Occipital lobe (tissue), 3 donors: ENCODE measurements at places on chromosomes 3 and 15. TPM values are rescaled to one million over a fixed set of nuclear protein-coding genes. Genes with fewer than 3 reads are reported as not detected.

P3H2 gene
- 2.8 TPM for total RNA-seq

GMPS gene
- total RNA-seq = 50.2 TPM

NANOGP8 gene
- not detected for total RNA-seq

EFCAB12 gene
- total RNA-seq = 0.16 TPM

DNA sequence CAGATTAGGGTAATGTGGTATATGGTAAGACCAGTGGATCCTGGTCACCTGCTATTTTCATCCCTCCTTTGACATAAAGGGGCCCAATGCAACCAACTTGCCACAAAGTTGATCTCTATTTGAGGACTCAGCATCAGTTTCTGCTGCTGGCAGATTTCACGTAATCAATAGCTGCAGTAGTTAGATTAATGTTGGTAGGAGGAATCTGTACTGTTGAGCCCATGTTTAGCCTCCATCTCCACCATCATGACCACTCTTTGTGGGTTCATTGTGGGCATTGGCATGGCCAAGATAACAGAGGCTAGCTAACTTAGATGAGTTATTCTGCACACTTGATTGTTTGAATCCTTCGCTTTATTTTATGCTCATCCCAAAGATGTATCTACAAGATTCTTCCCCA is 29.9 kb downstream of the CGGBP1 start:
- no peak for DNase-seq

- no peak for DNase-seq
Measured at GRCh38 chr3:110984456-110985250, 87.0 kb upstream of the NECTIN3 start.

DNA sequence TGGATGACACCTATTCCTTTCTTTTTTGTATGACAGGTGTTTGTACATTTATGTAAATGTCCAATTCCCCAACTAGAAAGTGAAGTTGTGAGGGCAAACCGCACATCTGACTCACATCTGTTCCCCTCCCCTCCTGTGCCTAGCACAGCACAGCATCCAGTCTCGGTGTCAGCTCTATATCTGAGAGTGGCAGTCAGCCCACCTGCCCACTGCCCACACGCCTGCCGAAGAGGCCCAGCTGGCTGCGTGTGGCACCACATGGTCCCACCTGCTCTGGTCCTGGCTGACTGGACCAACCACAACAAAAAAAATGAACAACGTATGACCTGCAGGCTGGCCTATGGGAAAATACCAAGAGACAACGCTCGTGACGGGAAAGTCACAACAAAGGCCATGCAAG is 62.8 kb downstream of the XXYLT1 start:
- DNase-seq = no peak

- no peak for DNase-seq
Measured at GRCh38 chr15:80584561-80584964, 110.5 kb upstream of the ABHD17C start.

ACP3 gene
- total RNA-seq = 1.2 TPM

- DNase-seq = no peak
Measured at GRCh38 chr3:136819731-136820679, 1.1 kb downstream of the SLC35G2 start.

SSR3 gene
- 101 TPM for total RNA-seq

- no peak for DNase-seq
Measured at GRCh38 chr15:60362321-60363086, 35.3 kb downstream of the ANXA2 start.

STARD9 gene
- total RNA-seq = 5.1 TPM

DNA sequence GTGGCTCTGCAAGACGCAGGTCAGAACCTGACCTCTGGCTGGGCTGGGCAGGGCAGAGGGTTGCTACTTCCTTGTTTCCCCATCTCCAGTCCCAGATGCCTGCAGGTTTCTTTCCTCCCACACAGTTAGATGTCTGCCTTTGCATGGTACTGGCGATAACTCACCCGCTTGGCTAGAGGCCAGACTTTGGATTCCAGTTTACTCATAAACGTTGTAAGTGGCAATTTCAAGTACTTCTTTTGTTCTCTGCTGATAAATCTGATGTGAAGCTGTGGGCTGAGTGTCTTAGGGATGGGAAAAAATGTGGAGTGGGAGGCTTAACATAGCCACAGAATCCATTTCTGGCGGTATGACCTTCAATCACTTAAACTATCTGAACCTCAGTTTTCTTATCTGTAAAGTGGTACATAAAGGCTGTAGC is 194.2 kb downstream of the EBLN2 start:
- peak; percentile 42 for DNase-seq

DNA sequence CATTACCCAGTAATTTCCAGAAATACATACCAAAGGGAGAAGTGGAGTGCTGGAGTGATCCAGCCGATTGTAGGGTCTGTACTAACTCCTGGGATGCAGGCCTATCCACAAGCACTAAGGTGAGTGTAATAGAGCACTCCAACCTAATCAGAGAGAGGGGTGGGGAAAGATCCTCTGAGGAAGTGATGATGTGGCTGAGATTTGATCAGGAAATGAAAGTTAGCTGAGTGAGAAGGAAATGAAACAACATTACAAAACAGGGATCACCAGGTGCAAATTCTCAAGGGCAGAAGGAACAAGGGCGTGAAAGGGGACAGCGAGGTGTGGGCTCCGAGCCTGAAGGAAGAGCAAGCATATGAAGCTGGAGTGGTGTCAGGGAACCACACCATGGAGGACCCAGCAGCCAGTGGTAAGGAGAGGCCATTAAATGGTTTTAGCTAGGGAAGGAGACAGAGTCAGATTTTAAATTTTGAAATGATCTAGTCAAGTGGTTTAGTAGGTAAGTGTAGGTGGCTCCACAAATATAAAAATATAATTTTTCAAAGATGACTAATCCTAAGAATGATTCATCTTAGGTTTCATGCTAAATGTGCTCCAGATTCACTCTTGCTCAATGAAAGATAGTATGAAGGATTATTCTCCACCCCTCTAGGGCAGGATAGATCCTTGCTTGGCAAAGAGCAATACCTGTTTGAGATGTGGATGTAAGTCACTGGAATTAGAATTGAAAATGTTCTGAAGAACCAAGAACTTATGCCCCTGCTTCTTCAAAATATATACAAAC is 348.7 kb downstream of the TBL1XR1 start:
- no peak for DNase-seq

DNA sequence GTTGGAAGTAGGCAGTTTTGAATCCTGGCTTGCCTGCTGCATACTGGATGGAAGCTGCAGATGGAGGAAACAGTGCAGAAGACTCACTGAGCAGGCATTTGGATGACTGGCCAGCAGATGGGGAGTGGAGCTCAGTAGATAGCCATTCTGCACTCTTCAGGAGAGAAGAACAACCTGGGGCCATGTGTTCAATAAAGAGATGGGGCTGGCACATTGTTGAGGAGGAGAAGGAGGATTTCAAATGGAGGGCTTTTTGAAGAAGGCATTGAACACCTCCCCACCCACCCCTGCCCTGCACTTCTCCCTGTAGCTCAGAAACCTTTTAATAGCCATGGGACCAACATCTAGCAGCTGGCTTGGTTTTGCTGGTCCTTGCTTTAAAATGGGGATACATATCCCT is 109.8 kb downstream of the CACNA1D start:
- DNase-seq = no peak

PTH1R gene
- 2.3 TPM for total RNA-seq

DNA sequence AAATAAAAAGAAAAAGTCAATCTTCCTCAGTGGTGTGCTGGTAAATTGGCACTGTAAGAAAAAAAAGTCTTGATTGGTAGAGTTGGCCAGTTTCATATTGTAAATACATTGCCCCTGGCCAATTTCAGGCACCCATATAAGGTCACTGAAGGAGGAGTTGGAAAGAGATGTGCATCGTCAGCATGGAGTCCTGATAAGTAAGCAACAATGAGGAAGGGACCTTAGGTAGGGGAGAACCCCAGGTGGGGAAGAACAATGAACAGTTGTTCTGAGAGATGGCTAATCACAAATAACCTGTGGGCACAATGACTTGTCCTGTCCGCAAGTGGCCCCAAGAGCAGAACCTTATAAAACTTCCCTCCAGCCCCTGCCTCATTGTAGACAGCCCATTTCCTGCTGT is 8.6 kb upstream of the CYP8B1 start:
- no peak for DNase-seq

GRCh38 chr3:116426036-116426435 is 19.3 kb downstream of the LSAMP start:
- no peak for DNase-seq

DNA sequence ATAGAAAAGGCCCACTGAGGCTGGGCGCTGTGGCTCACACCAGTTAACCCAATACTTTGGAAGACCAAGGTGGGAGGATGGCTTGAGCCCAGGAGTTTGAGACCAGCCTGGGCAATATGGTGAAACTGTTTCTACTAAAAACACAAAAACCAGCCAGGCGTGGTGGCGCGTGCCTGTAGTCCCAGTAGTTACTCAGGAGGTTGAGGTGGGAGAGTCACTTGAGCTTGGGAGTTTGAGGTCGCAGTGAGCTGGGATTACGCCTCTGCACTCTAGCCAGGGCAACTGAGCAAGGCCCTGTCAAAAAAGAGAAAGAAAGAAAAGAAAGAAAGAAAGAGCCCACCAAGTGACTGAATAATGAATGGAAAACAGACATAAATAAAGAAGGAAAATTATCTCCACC is 32.0 kb downstream of the TAMM41 start:
- DNase-seq = no peak

- no peak for DNase-seq
Measured at GRCh38 chr3:121574449-121574848, 6.7 kb downstream of the ARGFX start.

DNA sequence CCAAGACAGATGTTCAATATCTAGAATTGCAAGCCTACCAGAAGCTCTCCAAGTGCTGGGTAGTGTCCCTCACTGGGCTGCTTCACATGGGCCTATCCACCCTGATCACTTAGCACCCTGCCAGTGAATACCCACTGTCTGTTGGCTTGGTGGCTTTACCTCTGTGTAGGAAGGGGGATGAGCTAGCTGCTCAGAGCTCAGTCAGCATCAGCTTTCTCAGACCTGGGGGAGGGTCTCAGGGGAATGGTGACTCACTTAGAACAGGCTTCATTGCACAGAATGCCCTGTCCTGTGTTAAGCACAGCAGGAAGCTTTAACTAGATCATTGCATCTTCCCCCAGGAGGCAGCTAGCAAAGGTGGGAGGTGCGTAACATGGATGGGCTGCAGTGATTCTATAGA is 209.8 kb downstream of the PDCD6IP start:
- DNase-seq = no peak

- DNase-seq = no peak
Measured at GRCh38 chr3:184291044-184291737, 7.8 kb upstream of the PSMD2 start.

GRCh38 chr15:91895051-91895450 is 41.5 kb downstream of the SLCO3A1 start:
- DNase-seq = no peak

GRCh38 chr3:104069114-104069513 is 1297.6 kb upstream of the ALCAM start:
- no peak for DNase-seq

DNA sequence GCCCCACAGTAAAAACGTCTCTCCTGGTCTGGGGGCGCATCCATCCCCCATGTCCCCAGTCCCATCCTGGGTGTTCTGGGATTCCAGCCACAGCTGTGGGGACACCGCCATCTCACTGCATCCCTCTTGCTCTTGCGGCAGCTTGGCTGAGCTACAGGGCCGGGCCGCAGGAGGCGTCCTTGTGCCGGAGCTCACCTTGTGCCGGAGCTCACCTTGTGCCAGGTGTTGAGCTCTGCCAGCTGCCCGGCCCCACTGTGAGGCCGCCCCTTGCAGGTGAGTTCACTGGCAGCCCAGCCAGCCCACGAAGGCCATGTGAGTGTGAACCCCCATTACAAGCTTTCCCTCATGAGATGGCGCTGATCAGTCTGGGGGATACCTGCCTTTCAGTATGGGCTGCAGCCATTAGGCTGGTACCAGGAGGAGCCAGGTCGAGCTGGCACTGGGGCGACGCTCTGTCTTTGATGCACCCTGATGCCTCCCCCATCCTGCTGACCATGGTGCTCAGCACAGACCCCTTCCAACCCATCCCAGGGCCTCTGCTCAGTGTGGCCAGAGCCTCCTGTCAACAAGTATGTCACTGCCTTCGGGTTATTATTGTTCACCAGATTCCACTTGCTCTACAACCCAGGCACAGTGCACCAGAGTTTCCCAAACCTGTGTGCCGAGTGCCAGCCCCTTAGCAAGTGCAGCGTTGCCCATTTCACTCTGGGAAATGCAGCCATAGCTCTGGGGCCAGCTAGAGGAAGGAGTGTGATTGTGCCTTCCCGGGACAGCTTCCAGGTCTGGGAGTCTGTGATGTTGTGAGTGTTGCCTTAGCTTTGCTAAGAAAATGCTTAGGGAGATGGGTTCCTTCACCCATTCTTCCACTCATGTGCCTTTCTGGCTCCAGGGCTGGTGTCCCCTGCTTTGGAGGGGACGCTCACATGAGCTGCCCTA is 105.7 kb downstream of the APBA2 start:
- no peak for DNase-seq

- no peak for DNase-seq
Measured at GRCh38 chr3:77513542-77513941, 473.6 kb downstream of the ROBO2 start.

GP9 gene
- total RNA-seq = not detected

GRCh38 chr15:38680775-38681174 is 116.2 kb upstream of the RASGRP1 start:
- DNase-seq = no peak

DNA sequence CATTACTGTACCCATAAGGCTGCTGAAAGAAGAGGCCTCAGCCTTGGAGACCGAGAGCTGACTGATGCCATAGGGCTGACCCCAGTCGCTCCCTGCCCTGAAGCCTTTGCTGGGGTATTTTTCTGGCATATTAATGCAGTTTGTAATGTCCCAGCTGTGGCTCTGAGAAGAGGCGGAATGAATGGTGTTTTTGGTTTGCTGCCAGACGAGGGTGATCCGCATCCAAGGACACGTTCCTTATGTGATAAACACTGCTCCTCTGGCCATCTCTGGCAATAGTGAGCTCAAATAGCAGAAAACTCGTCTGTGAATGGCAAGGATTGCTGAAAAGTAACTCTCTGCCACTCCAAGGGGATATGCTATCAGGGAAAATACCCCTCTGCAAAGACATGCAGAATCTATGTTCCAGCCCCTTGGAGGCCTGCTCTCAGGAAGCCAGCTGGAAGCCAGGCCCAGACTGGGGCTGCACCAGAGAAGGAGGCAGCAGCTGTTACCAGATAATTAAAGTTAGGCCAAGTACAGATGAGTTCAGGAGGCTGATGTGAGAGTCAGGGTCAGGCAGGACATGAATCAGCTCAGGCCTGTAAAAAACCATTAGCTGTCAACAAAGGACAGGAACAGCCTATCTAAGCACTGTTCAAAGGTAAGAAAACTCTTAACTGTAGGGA is 28.9 kb upstream of the KLHL6 start:
- peak; percentile 3 for DNase-seq

DNA sequence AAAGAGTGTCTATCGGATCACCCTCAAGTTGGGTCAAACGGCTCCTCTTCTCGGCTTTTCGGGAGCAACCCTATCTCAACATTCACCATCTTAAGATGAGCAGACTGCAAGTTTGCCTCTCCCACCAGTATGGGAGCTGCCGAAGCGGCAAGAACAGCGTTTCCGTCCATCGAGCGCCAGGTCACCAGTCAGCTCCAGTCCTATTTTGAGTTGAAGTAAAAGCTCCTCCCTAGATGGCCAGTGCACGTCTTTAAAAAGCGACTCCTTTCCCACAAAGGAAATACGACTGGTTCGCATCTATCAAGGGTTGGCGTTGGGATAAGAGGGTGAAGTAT is 369 bp upstream of the U2SURP start:
- DNase-seq = no peak

TMOD2 gene
- 241 TPM for total RNA-seq
